ENCODE measurements at places on chromosomes 4 and X. TPM values are rescaled to one million over a fixed set of nuclear protein-coding genes. Genes with fewer than 3 reads are reported as not detected.

GRCh38 chr4:68360231-68360968 is 10.5 kb upstream of the YTHDC1 start:
- no peak for DNase-seq

- no peak for DNase-seq
Measured at GRCh38 chr4:5024673-5025072, 5.4 kb upstream of the CYTL1 start.

Gene FRAS1
- 1.4 TPM for total RNA-seq

Gene GLRA2
- not detected for total RNA-seq

Gene OFD1
- 23.8 TPM for total RNA-seq

DNA sequence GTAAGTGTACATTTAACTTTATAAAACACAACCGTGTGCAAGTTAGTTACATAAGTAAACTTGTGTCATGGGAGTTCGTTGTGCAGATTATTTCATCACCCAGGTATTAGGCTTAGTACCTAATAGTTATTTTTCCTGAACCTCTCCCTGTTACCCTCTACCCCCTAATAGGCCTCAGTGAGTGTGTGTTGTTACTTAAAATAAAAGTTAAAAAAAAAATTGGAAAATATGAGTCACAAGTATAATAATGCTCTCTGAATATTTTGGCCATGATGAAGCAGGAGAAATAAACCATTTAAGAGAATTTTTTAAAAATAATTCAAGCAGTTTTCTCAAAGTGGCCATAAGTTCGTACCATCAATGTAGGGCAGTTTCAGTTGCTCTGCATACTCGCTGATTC is 105.1 kb upstream of the GRID2 start:
- DNase-seq, result no peak

- no peak for DNase-seq
Measured at GRCh38 chrX:147476008-147476407, 435.7 kb upstream of the FMR1 start.

DNA sequence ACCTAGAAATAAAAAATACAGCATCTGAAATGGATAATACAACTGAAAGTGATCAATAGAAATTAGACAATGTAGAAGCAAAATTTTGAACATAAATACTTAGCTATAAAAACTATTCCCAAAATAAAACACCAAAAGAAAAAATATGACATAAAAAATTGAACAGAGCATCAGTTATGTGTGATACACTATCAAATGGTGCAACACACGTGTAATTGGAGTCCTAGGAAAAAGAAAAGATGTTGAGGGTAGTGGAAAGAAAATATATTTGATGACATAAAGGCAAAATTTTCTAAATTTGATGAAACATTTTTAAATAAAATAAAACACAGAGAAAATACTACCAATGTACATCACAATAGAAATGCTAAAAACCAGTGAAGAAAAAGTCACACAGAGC is 63.1 kb downstream of the NPY2R start:
- DNase-seq, result no peak
